ENCODE measurements at places on chromosomes 1 and 21. TPM values are rescaled to one million over a fixed set of nuclear protein-coding genes. Genes with fewer than 3 reads are reported as not detected.

The IRF6 gene
- polyA plus RNA-seq: 8.2 TPM

The SPATA46 gene
- polyA plus RNA-seq: 72.9 TPM

The LINGO4 gene
- polyA plus RNA-seq: 1.4 TPM

The LRRC71 gene
- polyA plus RNA-seq: 49.2 TPM

The ETV3L gene
- polyA plus RNA-seq: not detected

The FAM72C gene
- polyA plus RNA-seq: 3.4 TPM

The PLPPR5 gene
- polyA plus RNA-seq: 4.5 TPM

The SCAF4 gene
- polyA plus RNA-seq: 45.3 TPM

The NHLH2 gene
- polyA plus RNA-seq: 0.53 TPM

The NEGR1 gene
- polyA plus RNA-seq: 3.1 TPM

The SFN gene
- 0.41 TPM for polyA plus RNA-seq

The TP73 gene
- polyA plus RNA-seq: 2.2 TPM

The PSRC1 gene
- polyA plus RNA-seq: 24.0 TPM
